ENCODE measurements at places on chromosomes 1 and 21.
A peak's percentile ranks its signal among the peaks of the same experiment; 100 is the strongest.

DNA sequence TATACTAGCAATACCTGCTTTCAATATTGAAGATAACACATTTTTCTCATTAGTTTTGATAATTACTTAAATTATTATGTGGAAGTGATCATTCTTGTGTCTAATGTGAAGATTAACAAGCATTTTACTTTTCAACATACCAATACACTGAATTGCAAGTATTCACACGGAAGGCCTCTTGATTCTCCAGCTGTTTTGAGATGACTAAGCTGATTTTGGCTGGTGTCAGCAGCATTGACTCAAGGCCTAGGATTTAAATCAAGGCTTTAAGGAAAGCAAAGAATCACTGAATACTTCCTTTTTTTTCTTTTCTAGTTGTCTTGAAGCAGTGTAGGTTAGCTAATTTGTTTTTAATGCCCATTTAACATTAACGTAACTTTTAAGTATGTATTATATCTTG lies 373.7 kb downstream of the SRGAP2C start:
- DNase-seq, result peak; percentile 39

DNA sequence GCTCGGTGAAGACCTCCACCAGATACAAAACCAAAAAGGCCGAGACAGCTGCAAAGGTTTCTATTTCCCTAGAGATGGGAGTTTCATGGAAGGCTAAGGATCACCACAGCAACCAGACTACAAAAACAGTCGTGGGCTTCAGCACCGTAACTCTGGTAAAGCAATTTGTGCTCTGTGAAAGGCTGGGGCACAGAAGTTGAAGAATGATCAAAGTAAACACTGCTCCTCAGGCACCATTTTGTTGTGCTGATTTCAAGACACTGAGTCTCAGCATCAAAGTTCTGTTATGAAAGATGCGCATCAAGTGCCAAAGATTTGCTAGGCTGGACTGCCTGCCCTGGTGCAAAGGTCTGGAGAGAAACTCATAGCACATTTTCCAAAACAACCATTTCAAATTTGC lies 116.2 kb downstream of the TGFBR3 start:
- no peak for DNase-seq

- DNase-seq, result peak; percentile 35
Observed at GRCh38 chr1:98660940-98661543, 479 bp upstream of the SNX7 start.

DNA sequence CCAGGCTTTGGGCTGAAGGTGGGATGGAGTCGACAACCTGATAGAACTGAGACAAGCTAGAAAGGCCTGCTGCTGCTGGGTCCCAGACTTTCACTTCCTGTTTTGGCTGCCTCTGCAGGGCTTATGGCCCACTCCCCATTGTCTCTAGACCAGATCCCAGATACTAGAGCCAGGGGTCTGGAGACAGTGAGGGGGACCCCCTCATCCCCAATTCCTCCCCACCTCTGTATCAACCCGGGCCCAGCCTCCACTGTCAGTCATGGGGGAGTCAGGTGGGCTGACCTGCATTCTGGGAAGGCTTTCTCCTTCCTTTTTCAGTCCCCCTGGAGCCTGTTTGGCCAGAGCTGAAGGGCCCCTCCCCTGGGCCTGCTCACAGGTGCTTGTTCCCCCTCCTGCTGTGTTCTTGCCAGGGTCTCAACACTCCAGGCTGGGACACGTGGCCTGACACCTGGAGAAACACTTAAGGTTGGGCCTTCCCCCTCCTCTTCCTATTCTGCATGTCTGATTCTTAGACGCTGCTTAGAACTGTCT lies 18.0 kb upstream of the ETV3L start:
- no peak for DNase-seq

DNA sequence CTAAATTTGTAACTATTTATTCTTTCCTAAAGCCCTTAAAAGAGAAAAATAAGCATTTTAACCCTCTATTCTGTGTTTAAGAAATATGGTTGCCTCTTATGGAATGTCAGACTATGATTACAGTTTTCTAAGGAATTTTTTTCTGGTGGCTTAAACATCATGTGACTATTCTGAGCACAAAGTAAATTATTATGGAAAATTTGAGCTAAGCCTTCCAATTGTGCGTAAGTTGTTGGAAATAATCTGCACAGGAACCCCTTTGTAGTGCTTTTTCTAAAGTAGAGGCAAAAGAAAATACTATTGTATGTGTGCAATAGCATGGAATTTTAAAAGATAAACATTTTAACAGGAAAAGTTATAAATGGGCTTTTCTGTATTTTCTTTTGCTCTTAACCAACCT lies 254.8 kb downstream of the PBX1 start:
- no peak for DNase-seq

DNA sequence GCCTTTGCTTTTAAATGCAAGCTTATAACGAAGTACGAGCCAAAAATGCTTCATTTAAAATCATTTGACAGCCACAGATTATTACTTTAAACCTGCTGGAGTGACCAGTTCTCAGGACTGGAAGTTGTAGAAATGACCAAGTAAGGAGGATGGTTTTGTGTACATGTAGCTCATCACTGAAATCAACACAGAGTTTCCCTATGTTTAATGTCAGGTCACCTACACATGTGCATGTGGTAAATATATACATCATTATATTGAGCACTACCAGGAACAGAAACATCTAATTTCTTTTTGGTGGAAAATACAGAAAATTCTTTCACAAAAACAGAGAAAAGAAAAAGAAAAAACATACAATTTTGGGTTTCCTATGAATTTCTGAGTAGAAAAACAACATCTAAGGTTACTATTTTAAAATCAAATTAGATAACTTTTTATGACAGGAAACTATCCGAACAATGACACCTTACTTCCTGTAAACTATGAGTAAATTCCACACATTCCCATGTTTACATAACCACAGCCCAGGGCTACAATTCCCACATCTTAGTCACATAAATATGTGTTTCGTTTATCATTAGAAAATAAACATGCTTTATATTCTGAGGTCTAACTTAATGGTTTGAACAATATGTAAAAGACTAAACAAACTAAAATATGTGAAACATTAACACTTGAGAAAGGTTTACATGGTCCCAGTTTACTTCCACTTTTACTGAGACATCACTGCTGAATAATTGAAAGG lies 73.6 kb downstream of the ZNF281 start:
- DNase-seq, result no peak

DNA sequence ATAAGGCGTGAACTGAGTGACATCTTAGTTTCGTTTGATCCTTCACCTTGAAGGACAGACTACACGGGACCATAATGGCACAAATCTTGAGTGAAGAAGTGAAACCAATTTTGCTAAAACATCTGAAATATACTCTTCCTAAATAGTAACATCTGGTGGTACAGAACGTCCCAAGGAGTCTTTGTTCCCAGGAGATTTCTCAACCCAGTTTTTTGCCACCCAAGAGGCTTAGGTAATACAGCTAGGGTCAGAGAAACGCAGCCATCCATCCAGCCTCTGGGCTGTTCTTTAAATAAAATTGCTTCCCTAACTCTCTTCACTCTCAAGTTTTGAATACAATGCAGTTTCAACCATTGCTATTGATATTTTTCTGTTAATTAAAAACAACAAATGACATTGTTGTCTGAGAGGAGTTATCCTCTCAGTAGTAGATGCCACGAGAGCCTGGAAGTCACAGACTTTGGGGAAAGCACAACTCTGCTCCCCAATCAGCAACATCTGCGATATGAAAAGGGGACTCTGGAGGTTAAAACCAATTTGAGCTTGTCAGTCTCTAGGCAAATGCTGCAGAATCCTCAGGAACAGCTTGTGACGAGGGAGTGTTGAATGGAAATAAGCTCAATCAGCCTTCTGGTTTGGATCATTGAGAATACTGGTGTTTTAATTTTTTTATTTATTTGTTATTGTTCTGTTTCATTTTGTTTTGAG lies 394.3 kb upstream of the ADGRL2 start:
- DNase-seq, result no peak

DNA sequence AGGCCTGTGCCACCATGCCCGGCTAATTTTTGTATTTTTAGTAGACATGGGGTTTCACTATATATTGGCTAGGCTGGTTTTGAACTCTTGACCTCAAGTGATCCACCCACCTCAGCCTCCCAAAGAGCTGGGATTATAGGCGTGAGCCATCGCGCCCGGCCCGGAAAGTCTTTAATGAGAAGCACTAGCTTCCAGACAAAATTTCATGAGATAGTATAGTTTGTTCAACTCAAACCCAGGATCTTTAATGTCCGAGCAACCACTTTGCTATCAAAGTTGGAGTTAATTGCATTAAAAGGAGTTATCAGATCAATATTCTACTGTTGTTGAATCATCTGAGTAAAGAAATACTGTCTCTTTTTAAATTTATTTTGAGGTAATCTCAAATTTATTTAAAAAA lies 4.8 kb downstream of the TSNAX start:
- DNase-seq, result no peak

- DNase-seq, result no peak
Observed at GRCh38 chr1:218281285-218281684, 3.8 kb upstream of the RRP15 start.

- peak; percentile 56 for DNase-seq
Observed at GRCh38 chr1:53620061-53620855, 118.7 kb downstream of the GLIS1 start.

DNA sequence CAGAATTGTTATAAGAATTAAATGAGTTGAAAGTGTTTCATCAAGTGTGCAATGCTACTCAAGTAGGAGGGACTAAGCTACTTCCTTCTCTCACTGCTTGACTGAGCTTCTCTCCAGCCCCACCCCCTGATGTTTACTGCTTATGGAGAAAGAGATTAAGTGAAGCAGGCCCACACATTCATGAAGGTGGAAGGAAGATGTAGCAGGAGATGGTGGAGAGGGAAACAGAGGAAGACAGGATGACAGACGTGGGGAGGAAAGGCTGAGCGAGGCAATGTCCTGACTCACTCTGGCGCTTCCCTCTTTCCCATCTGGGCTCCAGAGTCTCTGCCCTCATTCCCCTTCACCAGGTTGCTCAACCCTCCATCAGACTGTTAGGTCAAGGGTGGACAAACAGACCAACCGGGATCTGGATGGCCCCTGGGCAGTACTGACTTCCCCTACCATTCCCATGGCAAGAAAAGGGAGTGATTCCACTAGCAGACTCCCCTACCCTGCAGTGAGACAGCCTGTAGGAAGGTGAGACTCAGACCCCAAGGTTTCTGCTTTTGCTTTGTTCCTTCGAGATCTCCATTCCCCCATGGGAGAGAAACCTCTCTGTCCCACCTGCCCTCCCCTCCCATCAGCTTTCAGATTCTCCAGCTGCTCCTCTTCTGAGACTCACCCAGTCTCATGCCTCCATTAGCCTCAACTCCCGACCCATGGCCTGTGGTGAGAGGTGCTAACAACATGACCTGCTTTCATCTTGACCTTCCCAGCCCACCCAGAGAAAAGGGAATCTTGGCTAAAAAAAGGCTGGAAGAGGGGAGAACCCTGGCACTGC lies 3.1 kb upstream of the ARHGEF2 start:
- peak; percentile 97 for DNase-seq

DNA sequence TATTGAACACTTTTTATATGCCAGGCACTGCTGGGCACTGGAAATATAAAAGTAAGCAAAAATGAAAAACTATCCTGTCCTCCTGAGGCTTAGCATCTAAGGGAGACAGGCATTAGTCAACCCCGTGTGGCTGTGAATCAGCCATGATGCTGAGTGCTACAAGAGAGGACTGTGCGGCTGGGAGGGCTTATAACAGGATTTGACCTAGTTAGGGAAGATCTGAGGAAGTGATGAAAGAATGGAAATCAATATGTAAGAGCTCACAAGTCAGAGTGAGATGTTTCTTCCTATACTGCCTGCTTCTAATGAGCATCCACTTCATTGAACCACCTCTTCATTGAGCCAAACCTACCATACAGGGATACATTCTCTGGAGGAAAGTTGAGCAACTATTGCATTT lies 15.1 kb downstream of the TRIM45 start:
- no peak for DNase-seq

DNA sequence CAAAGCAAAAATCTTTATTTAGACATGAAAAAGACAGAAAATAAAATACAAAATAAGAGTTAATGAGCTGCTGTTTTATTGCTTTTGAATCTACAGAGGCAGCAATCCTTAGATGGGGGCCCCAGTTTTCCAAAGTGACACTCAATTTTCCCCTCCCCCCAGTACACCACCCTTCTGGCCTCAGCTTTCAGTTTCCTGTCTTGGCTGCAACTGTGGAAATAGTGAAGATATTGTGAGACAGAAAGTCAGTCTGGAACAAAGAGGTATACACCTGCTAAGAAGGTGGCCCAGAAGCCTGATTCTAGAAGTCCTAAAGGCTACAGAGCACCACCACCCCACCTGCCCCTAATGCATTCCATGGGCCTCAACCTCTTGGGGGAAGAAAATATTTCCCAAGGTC lies 1.1 kb upstream of the MTMR11 start:
- DNase-seq, result no peak

- peak; percentile 92 for DNase-seq
Observed at GRCh38 chr1:109370712-109371340, 26.9 kb downstream of the SORT1 start.

DNA sequence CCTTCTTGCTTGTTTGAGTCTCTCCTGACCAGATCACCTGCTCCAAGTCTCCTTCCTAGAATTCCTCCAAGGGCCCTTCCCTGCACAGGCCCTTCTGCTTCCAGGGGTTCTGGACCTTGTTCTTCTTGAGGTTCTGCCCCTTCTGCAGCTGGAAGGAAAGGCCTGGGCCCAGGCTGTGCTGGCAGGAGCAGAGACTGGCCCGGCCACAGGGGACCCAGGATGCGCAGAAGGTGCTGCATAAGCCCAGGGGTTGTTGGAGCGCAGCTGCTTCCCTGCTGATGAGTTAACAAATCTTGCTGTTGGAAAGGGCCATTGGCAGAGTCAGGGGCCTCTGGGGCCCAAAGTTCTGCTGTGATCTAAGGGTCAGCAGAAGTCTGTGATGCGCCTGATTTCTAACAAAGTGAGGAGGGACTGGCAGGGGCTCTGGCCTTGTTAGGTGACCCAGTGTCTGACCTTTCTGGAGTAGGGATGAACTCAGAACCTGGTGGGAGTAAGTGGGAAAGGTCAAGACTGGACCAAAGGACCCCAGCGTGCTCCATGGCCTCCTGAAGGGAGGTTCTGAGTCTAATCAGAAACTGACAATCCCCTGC lies 509.8 kb downstream of the PTPRU start:
- no peak for DNase-seq

GRCh38 chr1:201761871-201762270 lies 67.1 kb upstream of the IPO9 start:
- DNase-seq, result no peak

DNA sequence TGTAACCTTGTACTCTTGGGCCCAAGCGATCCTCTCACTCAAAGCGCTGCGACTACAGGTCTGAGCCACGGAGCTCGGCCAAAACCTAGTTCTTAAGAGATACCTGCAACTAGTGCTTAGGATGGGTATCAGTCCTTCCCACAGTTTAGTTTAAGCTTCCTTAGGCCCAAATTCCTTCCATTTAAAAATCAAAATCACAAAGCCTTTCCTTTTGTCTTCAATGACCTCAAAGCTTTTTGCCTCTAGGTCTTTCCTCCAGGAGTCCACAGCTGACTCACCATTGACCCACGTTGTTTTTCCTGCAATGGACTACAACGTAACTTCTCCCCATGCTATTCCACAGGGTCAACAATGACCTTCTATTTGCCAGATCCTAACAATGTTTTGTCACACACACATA lies 64.0 kb downstream of the APP start:
- DNase-seq, result no peak
